ENCODE measurements at places on chromosomes 5 and 9. TPM values are rescaled to one million over a fixed set of nuclear protein-coding genes. Genes with fewer than 3 reads are reported as not detected.

GRCh38 chr5:39264528-39264927 is 45.2 kb upstream of the FYB1 start:
- DNase-seq, result no peak

FRMD3 gene
- 0.34 TPM for polyA plus RNA-seq

- DNase-seq, result peak; percentile 78
These were observed 3.1 kb downstream of the QRFP start for GRCh38 chr9:130893341-130894101.

DNA sequence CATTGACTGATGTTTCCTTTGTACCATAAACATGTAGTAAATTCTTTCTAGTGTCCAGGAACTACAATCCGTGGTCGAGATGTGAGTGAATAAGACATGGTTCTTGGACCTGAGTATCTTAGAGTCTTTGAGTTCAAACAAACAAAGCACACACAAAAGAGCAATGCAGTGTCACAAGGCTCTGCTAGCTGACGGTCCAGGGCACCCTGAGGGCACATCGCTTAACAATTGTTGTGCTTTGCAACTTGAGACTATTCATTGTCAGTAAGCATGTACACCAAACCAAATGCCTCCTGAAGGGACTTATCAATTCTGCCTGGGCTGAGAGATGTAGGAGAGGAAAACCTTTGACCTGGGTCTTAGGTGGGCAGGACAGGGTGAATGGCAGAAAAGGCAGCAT is 84.8 kb downstream of the CAMK4 start:
- no peak for DNase-seq

GRCh38 chr9:123669346-123669745 is 260.6 kb downstream of the DENND1A start:
- no peak for DNase-seq

ERAP2 gene
- 4.0 TPM for polyA plus RNA-seq

PHF24 gene
- polyA plus RNA-seq, result 0.01 TPM

LTC4S gene
- not detected for polyA plus RNA-seq

IL5 gene
- 0.44 TPM for polyA plus RNA-seq

GRCh38 chr9:133715866-133716563 is 22.1 kb downstream of the SARDH start:
- peak; percentile 48 for DNase-seq

DNA sequence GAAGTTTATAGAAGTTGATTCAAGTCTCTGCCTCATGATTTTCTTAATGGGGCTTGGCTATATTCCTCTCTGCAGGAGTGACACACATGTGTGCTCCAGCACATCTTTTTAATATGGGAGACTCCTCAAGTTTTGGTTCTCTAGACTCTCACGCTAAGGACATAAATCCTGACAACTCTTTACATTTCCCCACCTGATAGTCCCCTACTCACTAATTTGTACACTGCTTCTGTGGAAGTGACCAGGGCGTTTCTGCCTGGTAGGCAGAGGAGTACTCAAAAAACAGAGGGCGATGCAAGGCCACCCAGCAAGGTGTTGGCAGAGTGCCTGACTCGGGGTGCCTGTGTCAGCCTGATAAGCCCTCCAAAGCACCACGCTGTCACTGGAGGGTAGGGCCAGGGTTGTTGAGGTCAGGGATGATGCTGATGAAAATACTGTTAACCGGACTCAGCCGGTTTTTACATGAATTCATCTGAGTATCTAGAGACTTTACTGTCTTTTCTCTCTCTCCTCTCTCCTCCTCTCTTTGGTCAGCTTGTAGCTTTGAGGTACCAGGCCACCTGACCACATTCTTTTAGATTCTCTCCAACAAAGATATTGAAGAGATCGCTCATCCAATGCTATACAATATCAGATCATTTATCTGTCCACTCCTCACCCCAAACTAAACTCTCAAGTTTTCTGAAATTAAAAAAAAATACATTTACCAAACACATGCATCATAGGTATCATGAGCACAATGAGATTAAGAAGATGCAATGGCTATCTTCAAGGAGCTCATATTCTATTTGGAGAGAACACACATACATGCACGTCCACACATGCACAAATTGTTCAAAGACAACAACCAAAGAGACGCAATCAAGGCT is 205.2 kb downstream of the PIK3R1 start:
- peak; percentile 93 for DNase-seq

- DNase-seq, result no peak
These were observed 86.2 kb downstream of the CSNK1G3 start for GRCh38 chr5:123598028-123598689.

SPINK6 gene
- polyA plus RNA-seq, result not detected

WNT8A gene
- polyA plus RNA-seq, result not detected

DNA sequence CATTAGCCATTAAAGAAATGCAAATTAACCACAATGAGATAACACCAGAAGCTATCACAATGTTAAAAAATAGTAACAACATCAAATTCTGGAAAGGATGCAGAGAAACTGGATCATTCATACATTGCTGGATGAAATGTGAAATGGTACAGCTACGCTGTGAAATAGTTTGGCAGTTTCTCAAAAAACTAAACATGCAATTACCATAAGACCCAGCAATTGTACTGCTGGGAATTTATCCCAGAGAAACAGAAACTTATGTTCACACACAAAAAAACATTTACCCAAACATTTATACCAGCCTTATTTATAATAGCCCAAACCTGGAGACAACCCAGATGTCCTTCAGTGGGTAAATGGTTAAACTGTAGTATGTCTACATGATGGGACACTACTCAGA is 592.9 kb downstream of the ZNF608 start:
- no peak for DNase-seq

- DNase-seq, result no peak
These were observed 160.6 kb downstream of the OLFM1 start for GRCh38 chr9:135248111-135248510.

GRCh38 chr5:14216372-14216771 is 73.2 kb downstream of the TRIO start:
- no peak for DNase-seq

RABGAP1 gene
- polyA plus RNA-seq, result 9.8 TPM

GRCh38 chr5:164358531-164359259 is 853.3 kb downstream of the MAT2B start:
- DNase-seq, result peak; percentile 39

CDH6 gene
- polyA plus RNA-seq, result not detected

DNA sequence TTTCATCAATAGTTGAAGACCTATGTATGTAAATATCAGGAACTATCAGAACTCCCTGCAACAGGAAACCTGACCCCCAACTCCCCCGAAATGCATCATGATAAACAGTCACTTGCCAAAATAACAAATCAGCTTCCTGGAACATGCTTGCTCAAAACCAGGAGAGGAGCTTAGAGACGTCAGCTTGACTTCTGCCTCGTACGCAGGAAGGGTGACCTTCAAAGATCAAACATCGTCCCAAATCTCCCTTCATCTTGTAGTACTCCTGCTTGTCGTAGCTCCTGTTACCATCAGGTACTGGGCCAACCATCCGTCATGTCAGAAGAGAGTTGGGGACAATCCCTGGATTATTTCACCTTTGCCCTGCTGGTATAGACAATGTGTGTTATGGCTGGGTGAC is 396.1 kb downstream of the GADD45G start:
- no peak for DNase-seq

TRIM36 gene
- 0.28 TPM for polyA plus RNA-seq

CENPK gene
- polyA plus RNA-seq, result 72.3 TPM

DNA sequence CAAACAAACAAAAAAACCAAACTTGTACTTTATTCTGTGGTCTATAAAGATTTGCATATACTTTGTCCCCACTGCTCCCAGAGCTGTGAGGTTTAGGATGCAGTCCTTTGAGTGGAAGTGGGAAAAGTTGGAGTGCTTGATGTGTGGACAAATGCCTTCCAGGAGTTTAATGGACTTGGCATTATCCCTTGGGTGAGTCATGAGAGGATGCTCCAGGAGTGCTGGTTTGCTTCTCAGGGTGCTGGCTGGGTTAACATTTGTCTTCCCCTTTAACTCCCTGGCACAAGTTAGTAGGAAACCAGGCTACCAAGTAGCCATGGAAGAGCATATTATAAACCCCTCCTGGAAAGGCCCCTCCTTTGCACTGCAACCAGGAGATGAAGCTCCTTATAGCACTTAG is 417.4 kb upstream of the RIOK2 start:
- DNase-seq, result no peak

- no peak for DNase-seq
These were observed 103.3 kb downstream of the SYK start for GRCh38 chr9:90904706-90905478.

COX7C gene
- polyA plus RNA-seq, result 1,039 TPM

All from K562 (cell line).